NCI-H510A (cell line): ENCODE measurements at places on chromosomes 3 and 15.

- no peak for DNase-seq
These were observed 26.2 kb downstream of the ANAPC13 start for GRCh38 chr3:134459562-134459961.

DNA sequence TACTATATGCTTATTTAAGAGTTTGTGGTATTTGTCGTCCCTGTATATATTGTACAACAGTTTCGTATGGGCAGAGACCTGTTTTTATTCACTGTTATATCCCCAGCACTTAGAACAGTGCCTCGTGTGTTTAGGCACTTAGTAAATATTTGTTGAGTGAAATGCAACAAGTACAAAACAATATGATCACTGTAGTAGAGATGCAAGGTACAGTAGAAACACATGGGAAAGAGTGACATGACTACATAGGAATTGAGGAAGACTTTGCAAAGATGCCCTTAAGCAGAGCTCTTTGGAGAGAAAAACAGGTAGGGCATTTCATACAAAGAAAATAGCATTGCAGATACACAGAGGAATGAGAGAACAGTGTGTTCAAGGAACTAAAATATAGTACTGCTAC lies 18.3 kb downstream of the RASA2 start:
- no peak for DNase-seq

DNA sequence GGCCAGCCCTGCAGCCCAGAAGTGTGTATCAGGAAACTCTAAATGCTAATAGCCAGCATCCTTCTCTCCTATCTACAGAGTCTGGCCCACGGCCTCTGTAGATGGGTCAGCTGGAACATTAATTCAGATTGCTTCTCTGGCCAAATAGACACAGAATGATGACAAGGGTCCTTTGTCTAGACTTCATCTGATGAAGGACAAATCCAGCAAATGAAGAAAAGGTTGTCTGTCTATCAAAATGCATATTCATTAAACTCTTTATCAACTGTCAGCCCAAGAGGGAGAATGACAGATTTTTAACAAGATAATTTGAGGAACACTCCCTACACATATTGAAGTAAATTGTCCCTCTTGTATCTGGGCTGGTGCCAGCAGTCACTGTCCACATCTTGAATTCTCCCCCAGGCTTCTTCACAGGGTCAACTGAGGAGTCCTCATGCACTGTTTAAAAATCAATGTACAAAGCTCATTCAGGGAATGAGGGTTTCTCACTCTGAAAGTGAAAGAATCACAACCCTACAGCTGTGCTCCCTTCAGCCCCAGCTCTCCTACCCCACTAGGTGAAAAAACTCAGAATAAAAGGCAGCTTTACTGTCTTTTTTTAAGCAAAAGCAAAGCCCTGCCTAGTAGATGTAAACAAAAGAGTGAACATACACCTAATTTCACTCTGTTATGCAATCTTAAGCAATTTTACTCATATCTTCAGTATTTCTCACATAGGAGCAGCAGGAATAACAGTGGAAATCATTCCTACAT lies 507.7 kb downstream of the IGSF11 start:
- no peak for DNase-seq

- no peak for DNase-seq
These were observed 77.0 kb downstream of the BBX start for GRCh38 chr3:107599772-107600145.
